ENCODE measurements at places on chromosomes 3 and 15.

DNA sequence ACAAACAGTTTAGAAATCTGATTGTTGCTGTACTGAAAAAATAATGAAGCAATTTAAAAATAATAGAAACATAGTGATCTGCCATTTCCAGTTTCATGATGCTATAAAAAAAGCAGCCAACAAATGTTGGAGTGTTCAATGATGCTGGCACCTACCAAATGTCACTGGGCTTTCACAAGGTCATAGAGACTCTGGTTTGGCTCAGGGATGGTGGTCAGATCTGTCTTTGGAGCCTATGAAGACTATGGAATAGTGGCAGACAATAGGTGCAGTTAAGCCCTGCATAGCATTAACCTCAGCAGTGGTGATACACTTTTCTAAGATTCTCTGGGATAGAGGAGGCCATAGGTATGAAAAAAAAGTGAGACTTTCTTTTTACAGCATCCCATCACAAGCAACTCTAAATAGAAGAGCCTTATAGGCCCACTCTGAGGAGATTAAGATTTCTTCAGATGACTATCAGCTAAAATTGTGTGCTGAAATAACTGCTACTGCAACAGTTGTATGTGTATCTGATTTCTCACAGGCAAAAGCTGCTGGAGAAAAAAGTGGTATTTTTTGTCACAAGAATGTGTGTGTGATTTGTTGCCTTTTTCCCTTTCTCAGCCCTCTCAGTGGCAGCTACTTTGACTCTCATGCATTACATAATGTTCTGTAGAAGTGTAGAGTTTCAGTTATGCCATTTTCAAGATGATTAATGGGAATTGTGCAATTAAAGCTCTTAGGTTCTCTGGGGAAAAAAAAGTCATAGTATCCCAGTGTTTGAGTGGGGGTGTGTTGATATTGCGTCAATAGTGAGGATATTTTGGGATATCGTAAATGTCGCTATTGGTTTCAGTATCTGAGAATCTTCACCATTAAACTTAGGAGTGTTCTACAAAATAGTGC is 137.4 kb downstream of the MBNL1 start:
- no peak for DNase-seq

DNA sequence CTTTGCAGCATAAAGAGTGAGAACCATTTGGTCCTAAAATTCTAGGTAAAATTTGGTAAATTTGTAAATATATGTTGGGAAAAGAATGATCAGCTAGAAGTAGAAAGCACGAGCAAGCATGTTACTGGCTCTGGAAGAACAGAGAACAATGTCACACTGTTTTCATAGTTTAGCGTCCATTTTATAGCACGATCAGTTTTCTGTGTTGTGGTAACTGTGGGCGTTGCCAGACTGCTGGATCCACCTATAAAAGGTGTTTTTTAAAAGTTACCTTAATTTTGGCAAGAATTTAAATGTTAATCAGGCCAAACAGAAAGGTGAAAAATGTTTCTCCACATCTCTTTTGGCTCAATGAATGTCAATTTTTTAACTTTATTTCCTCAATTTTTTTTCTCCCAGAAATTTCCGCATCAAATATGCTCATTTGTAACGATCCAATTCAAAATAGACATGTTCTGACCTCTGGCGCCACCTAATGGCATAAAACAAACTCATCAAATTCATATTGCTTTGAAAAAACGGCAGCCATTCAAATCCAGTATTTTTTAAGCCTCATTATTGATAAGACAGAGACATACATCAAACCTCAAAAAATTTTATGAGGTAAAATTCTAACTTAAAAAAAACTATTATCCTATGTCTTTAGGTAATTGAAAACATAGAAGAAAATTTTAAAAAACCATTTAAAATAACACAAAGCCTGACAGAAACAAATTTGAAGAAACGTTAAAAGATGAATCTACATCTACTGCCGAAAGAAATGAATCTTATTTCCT is 5.5 kb upstream of the GP5 start:
- DNase-seq: no peak

- DNase-seq: no peak
Measured at GRCh38 chr3:184350618-184351017, 10.8 kb downstream of the CLCN2 start.

DNA sequence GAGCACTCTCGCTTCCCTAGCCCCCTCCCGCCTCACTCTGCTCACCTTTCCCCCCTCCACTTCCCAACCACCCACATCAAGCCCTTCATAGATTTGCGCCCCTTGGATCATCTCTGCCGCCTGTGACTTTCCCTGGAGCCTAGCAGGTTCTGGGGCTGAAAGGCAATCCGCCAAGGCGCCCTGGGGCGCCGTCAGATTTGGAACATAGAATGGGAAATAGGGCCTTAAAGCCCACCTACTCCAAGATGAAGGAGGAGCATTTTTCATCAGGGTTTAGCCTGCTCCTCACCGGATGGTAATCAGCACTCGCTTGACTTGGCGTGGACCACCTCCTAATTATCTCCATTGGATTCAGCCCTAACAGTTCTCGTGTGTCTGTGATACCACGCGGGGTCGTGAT is 1.3 kb downstream of the CPNE4 start:
- no peak for DNase-seq

DNA sequence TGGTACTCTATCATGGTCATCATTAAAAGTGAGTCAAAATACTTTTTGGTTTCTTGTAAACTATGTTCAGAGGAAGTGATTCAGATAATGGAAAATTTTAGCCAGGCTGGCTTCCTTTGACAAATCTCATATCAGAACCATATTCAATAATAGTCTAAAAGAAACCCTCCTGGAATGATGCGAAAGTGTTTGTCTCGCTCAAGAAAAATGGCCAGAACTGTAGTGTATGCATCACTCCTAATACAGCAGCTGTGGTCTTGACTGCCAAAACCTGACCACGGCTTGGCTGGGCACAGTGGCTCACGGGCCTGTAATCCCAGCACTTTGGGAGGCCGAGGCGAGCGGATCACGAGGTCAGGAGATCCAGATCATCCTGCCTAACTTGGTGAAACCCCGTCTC is 35.6 kb upstream of the KCNMB2 start:
- no peak for DNase-seq

DNA sequence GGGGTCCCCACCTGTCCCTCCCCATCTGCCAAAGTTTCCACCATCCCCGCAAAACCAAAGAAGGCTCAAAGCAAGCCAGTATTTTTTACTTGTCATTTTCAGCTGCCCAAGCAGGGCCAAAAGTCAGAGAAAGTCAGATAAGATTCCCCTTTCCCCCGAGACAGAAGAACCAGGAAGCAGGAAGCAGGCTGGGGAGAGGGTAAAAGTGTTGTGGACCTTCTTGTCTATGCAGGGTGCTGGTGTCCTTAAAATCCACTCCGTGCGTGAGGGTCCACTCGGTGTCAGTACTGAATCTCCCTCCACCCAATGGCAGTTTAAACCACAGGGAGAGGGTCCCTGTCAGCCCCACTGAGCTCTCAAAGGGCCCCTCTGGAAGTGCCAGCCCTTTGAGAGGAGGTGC is 20.2 kb upstream of the RPL32 start:
- DNase-seq: no peak

DNA sequence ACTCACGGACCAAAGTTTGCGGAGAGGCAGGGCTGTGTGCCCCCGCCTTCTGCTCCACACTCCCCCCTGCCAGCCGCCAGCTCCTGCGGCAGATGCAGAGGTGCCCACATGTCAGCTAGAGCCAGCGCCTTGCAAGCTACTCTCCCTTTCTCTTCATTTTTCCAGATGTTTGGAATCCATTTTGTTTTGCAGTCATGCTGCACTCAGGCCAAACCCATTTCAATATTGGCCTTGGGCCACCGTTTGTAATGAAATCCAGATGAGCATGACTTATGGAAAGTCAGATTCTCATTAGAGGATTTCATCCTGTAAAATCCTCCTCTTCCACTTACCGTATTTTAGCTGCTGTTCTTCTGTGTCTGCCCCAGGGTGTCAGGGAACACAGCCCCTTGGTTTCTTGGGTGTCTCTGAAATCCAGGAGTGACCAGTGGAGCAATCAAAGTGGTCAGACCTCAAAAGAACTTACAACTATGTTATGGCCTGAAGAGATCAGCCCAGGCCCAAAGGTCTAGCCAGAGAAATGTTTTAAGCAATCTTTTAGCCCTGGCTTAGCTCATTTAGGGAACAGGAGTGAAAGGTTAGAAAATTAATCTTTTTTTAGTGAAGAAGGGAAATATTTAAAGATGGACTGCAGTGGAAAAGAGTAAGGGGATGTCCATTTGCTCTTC is 65.8 kb downstream of the AAGAB start:
- DNase-seq: no peak

DNA sequence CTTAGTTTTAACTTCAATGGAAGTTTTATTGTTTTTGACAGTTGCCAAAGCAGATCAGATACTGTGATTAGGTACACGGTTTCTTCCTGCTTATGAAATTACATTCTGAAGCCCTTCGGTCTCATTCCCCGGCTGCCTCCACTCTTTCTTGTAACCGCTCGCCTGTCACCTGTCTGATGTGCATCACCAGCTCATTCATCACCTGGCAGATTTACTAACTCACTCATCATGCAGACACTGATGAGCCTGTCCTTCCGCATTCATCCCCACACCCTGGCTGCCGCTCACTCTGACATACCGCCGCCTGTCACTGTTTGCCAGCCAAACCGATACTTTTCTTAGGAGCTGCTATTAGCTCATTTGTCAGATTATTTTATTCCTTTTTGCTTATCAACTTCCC is 82.8 kb upstream of the NSMCE3 start:
- no peak for DNase-seq

- no peak for DNase-seq
Measured at GRCh38 chr3:110562621-110563020, 509.0 kb upstream of the NECTIN3 start.

- DNase-seq: no peak
Measured at GRCh38 chr3:48416546-48416945, 13.3 kb downstream of the PLXNB1 start.

DNA sequence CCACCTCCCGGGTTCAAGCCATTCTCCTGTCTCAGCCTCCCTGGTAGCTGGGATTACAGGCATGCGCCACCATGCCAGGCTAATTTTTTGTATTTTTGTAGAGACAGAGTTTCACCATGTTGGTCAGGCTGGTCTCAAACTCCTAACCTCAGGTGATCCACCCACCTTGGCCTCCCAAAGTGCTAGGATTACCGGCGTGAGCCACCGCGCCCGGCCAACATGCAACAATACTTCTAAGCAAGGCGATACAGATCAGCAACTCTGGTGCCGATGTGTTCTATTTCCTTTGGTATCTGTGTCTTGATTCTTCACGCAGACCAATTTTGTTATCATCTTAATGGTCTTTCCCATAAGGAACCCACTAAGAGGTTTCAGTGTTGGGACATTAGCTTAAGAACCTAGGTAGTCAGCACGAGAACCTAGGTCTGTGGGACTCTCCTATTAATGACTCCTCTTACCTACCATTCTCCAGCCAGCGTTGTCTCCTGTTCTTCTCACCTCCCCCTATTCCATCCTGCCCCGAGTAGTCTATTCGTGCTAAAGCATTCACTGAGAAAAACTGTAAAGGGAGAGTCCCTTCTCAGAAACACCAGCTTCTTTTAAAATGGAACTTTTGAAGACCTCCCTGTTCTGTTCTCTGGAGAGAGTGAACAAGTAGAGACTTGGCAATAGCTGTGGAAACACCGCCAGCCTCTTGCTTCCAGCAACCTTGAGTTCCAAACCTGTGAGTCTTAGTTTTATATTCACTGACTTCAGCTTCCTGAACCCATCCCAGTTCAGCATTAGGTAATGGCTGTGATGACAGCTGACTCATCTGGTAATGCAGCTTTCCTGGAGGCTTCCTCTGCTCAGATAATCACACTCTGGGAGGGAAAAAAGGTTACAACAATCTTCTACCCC is 61.2 kb downstream of the TSC22D2 start:
- peak; percentile 12 for DNase-seq

DNA sequence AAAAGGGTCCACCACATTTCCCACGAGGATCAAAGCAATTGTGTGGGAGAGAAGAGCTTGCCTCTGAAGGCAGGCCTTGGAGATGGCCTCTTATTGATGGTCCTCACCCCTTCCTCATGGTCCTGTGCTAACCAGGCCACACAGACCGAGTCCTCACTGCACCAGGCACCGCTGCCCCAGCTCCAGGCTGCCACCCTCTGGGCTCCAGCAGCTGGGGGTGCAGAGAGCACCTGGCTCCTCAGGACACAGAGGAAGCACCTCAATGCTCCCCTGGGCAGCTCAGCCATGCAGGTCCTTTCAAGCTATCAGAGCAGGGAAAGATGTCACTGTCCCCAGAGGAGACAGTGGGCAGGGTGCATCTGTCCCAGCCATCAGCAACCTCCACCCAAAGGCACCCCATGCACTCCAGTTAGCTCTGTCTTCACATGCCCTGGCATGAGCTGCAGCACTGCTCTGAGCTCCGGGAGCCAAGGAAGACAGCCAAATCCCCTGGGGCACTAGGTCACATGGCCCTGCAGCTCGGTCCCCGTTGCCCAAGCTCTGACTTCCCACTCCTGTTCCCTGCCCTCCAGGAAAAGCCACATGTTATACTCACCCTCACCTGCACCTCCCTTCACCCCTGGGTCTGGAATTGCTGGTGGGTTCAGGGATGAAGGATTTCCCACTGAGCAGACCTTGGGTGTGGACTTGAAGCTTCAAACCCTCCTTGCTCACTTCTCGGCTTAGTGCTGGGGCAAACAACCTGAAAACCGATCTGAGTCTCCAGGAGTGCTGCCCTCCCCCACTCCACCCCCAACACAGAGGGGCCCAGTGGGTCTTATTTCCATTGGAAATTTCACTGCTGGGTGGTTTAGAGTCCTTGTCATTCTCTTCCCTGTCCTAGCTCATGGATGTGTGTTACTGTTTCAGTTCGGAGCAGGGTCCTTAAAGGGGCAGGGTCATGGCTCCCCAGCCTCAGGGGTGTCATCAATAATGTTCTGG is 32.6 kb downstream of the ALS2CL start:
- DNase-seq: no peak

DNA sequence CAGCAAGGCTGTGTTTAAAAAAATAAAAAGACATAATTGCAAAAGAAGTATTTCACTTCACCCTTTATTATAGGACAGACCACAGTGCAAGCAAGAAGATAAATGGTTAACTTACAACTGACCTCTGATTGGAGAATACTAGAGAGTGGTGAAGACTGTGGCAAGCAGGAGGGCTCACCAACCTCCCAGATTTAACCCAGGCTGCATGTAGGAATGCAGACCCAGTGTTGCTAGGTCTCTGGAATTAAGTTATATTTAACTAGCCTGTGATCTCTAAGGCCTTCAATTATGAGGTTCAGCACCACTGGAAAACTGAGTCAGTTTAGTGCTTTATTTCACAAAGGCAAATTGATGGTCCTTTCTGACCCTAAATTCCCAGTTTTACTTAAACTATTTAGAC is 436.6 kb downstream of the LPP start:
- DNase-seq: no peak

DNA sequence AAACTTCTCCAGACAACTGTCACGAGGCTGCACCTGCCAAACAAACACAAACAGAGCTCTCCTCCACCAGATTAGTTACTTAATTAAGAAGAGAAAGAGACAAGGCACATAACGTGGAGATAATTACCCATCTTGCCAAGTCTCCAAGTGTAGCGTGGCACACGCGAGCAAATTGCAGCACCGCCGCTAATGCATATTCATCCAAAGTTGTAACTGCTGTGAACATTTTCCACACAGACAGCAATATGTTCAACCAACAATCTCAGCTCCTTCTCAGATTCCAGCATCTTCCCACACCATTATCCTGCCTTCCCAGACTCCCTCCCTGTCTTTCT is 309.6 kb upstream of the TLE3 start:
- no peak for DNase-seq

- no peak for DNase-seq
Measured at GRCh38 chr15:76062286-76062685, 2.5 kb downstream of the TMEM266 start.
